ENCODE measurements at places on chromosomes 3 and 15.

GRCh38 chr15:100186960-100187359 is 154.8 kb downstream of the ADAMTS17 start:
- DNase-seq, result no peak

DNA sequence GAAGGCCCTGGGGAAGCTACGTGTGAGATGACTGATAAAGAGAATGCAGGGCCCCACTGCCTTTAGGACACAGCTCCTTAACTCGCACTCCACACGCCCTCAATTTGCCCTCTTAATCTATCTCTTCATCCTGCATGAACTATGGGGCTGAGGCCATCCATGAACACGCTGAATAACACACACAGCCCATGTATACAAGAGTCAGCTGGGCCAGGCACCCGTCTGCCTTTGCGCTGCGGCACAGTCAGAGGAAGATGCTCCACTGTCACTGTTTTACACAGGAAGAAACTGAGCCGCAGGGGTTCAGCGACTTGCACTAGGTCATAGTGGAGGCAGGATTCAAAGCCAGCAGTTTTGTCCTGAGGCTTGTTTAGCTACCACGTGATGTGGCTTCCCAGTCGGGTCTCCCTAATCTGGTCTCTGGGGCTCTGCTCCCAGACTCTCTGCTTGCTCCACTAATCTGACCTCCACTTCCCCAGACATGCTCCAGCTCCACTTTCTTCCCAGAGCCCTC is 43.9 kb downstream of the TLE3 start:
- DNase-seq, result no peak

DNA sequence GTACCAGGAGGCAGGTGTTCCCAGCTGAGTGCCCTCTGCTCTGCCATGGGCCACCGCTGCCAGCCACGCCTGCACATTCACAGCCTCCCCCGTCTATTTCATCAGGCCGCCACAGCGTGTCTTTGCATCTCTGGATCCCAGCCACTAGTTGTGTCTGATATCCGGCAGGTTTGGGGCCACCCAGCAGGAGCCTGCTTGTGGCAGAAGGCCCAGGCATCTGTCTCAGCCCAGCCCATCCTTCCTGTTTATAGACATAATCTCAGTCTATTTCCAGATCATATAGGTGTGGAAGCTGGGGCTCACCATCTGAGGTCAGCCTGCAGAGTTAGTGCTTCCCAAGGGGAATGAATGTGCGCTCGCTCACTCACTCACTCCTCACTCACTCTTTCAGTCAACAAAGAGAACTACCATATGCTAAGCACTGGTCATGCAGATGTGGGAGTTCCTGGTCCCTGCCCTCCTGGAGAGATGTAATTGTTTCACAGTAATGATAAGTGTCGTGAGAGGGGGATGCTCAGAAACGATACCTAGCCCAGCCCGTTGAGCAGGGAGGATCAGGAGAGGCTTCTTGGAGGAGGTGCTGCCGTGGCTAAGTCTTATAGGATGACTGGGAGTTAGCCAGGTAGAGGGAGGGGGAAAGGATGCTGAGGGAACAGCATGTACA is 60.6 kb downstream of the FGD5 start:
- no peak for DNase-seq

DNA sequence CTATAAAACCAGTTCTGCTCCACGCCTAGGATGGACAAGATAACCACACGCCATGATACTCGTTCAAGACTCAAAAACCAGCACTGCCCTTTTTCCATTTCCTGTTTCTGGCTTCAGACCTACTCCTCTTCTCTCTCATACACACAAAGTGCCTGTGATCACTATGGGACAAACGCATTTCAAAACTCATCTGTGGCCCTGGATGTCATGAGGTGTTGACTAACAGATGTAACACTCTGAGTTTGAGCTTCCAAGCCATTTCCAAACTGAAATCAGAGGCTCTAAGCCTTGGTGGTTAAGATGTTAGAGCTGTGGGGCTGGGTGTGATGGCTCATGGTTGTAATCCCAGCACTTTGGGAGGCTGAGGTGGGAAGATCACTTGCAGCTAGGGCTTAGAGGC is 55.7 kb upstream of the LMOD3 start:
- no peak for DNase-seq

DNA sequence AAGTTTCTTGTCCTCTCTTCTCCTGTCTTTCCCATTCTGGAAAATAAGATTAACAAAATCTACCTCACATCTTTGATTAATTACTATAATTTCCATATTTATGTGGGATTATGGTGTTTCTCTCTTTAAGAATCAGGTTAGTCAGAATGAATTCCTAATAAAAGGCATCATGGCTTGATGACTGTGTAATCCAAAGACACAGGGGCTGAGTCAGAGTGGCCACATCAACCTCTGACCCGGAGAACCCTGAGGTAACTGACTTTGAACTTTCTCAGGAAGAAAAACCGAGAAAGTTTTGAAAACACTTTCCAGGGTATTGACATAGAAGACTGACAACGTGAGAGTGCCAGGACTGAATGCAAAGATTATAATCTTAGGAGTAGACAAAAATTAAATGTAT is 170.3 kb upstream of the MCTP2 start:
- no peak for DNase-seq

GRCh38 chr3:99783011-99783573 is 34.6 kb upstream of the CMSS1 start:
- no peak for DNase-seq
